Fibroblast of gingiva (primary cell): ENCODE measurements at places on chromosomes 7 and 10.

DNA sequence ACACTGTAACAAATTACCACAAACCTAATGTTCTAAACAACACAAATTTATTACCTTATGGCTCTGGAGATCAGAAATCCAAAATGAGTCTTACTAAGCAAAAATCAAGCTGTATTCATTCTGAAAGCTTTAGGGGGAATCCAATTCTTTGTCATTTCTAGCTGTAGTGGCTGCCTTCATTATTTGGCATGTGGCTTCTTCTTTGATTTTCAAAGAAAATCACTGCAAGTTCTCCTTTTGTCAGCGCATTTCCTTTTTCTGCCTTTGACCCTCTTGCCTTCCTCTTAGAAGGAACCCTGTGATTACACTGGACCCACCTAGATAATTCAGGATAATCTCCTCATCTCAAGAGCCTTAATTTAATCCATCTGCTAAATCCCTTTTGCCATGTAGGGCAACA is 36.9 kb downstream of the ZPBP start:
- DNase-seq = no peak

DNA sequence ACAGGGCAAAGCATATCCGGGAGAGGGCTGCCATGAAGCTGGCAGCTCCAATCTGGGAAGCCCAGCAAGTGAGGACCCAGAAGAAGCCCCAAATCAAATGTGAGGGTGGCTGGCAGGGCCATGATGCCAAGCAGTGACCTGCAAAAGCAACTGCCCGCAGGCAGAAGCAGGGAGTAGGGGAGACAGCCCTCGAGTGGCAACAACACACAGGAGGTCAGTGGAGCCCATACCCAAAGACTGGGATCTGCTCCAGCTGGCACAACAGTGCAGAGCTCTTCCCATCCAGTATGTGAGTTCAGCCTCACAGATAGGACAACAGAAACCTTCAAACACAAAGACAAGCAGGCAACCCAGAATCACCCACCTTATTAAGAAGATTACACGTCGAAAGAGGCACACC is 45.0 kb downstream of the GRID1 start:
- no peak for DNase-seq

- no peak for DNase-seq
These were observed 10.8 kb downstream of the AFAP1L2 start for GRCh38 chr10:114393482-114393881.

DNA sequence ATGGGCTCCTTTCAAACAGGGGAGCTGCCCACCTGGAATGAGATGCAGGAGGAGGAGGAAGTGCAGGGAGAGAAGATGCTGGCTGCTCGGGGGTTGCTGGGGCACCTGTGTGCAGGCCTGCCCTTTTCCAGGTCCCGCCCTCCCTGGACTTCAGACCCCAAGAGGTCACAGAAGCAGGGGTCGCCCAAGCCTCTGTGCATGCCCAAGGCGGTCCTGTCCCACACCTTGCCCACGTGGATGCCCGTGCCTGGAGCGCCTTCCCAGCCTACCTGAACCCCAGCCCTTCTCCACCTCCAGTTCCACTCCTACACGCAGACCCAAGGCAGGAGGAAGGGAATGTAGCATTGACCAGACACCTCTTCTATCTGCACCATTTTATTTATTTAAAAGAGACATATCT is 71.3 kb downstream of the SH3PXD2A start:
- DNase-seq = no peak

- DNase-seq = no peak
These were observed 288.3 kb upstream of the NFE2L3 start for GRCh38 chr7:25863729-25864110.

DNA sequence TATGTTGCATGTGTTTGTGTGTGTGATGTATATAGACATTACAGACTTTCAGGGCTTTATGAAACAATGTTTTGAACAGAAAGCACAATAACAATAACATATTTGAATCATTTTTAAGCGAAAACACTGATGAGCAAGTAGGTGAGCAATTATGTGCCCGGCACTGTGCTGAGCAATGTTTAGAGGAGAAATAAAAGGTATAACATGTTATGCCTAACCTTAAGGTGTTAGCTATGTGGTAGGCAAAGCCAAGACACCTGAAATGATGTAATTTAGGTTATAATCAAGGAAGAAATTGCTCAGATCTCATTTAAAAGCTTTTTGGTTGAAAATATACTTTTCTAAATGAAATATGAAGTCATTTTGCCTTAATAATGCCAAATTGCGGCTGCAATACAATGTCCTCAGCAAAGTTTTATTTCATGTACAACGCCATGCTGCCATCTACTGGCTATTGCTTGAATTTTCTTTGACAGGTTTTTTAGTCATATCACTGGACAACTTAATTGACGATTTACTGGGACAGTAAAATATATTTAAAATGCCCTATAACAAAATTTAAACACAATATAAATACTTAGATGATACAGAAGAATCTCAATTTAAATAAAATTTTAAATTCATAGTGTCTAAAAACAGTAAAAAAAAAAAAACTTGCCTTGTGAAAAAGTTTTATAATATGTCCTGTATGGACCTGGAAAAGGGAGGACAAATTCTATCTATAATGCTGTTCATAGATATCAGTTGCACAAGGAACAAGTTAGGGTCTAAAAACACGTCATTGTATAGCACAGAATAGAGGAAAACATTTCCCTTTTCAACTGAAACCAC is 131.1 kb upstream of the CDK1 start:
- DNase-seq = peak; percentile 46

- peak; percentile 97 for DNase-seq
These were observed at the start of gene CYP51A1 for GRCh38 chr7:92134271-92135051. TSS of gene CYP51A1 (minus strand) at chr7:92134477. CDS start at chr7:92134364, 113 bp downstream.

DNA sequence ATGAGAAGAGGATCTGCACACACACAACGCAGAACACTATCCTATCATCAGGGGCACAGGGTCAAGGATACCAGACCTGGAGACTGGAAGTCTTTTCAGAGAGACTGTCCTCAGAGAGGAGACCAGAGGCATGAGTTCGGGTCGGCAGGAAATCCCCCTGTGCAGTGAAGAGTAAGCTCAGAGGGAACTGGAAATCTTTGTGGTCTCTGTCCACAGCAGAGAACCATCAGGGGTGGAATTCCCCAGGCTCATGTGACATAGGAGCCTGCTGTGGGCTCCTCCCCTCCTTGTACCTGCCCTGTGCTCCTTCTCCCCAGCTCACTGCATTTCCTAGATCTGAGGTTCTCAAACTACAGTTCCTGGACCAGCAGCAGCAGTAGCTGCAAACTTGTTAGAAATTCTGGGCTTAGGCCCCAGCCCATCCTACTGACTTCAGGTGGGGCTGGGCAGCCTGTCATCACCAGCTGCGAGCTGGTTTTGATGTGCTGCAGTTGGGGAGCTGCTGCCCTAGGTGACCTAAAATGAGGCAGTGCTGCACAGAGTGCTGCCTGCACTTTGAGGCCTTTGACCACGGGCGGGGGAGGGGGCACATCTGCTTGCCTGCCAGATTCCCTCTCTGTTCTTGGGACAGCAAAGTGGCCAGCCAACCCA is 2.4 kb downstream of the ZMIZ2 start:
- DNase-seq = no peak

DNA sequence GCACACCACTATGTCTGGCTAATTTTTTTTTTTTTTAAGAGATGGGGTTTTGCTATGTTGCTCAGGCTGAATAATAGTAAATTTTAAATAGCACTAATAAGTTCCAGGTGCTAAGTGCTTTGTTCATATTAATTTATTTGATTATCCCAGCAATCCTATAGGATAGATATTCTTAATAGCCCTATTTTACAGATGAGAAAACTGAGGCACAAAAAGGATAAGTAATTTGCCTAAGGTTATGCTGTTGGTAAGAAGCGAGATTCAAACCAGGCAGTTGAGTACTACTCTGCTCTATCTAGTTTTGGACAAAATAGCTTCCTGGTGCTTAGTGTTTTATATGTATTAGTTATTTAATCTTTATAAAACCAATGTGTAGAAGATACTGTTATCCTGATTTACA is 72.5 kb upstream of the STRIP2 start:
- no peak for DNase-seq
